ENCODE measurements at places on chromosomes 12 and 14.

DNA sequence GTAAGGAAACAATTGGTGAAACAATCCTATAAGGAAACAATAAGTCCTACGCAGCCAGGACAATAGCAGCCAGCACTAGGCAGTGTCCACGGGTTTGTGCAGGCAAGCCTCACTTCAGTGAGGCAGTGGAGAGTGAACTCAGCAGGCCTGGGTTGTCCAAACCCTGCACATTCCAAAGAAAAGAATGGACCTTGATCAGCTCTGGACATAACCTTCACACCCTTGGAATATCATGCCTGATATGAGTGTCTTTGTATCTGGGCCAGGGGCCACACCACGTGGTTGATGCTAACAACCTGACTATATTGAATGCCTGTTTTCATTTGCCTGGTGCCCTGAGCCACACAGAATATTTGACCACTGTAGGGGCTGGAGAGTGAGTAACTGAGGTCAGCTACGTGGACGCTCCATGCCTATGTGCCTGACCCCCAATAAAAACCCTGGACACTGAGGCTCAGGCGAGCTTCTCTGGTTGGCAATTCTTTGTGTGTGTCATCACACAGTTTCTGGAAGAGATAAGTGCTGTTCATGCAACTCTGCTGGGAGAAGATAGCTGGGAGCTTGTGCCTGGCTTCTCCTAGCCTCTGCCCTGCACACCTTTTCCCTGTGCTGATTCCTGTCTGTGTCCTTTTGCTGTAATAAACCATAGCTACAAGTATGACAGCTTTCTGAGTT, 81.4 kb upstream of the NCOR2 start:
- no peak for DNase-seq

- no peak for DNase-seq
These were observed 142.1 kb downstream of the KIF21A start for GRCh38 chr12:39300799-39301198.

- DNase-seq, result no peak
These were observed 475.6 kb downstream of the PDZRN4 start for GRCh38 chr12:41663598-41664265.

- peak; percentile 89 for DNase-seq
These were observed 96.4 kb downstream of the SCARB1 start for GRCh38 chr12:124767066-124767821.

DNA sequence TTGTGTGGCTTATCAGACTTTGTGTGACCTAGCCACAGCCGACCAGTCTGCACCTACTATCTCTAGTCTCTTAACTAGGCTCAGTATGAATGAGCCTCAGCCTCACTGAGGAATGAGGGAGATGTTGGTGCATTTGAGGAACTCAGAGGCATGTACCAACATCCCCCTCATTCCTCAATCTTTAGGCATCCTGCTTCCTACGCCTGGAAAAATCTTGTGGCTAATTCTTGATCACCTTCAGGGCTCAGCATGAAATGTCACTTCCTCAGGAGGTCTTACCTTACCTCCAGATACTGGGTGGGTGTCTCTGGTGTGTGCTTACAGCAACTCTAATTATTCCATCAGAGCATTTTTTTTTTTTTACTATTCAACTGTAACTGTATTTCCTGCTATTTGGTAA, 148.8 kb upstream of the TMCC3 start:
- no peak for DNase-seq

All from right hindlimb (tissue), 1 donor.